Tibial nerve (tissue), 4 donors: ENCODE measurements at places on chromosomes 11 and 22. TPM values are rescaled to one million over a fixed set of nuclear protein-coding genes. Genes with fewer than 3 reads are reported as not detected.

TOMT gene
- not detected for total RNA-seq

CCDC116 gene
- total RNA-seq, result 0.22 TPM

TSSK2 gene
- total RNA-seq, result not detected

UNC93B1 gene
- 44.5 TPM for total RNA-seq

CBX7 gene
- 220 TPM for total RNA-seq

DERL3 gene
- not detected for total RNA-seq

PHETA2 gene
- total RNA-seq, result 15.7 TPM

APOL4 gene
- total RNA-seq, result 57.6 TPM

NDUFV1 gene
- 357 TPM for total RNA-seq

SLC22A8 gene
- total RNA-seq, result not detected

ARFGAP2 gene
- total RNA-seq, result 209 TPM

CCDC15 gene
- total RNA-seq, result 2.1 TPM

RFPL1 gene
- total RNA-seq, result not detected

APOC3 gene
- total RNA-seq, result not detected

CRYAB gene
- total RNA-seq, result 702 TPM

SLC17A6 gene
- not detected for total RNA-seq

CCDC73 gene
- total RNA-seq, result 0.21 TPM

CFAP68 gene
- 27.0 TPM for total RNA-seq

SAA4 gene
- not detected for total RNA-seq

OR4D9 gene
- not detected for total RNA-seq
